ENCODE measurements at places on chromosomes 5 and 9. TPM values are rescaled to one million over a fixed set of nuclear protein-coding genes. Genes with fewer than 3 reads are reported as not detected.

The TTC1 gene
- 72.5 TPM for total RNA-seq

The UBE2QL1 gene
- 0.15 TPM for total RNA-seq

The TAS2R1 gene
- not detected for total RNA-seq

The OBP2B gene
- total RNA-seq: not detected

The PCDHGB7 gene
- 0.07 TPM for total RNA-seq

The NUTM2G gene
- total RNA-seq: not detected

The CARTPT gene
- not detected for total RNA-seq

The CDX1 gene
- not detected for total RNA-seq

The LCN9 gene
- total RNA-seq: not detected

The SGCD gene
- 4.5 TPM for total RNA-seq

The FAM219A gene
- total RNA-seq: 19.1 TPM

The PCDHB15 gene
- 0.10 TPM for total RNA-seq

The KCNV2 gene
- total RNA-seq: not detected

The SLC4A9 gene
- not detected for total RNA-seq

The SPATA31E1 gene
- not detected for total RNA-seq

The NOXA1 gene
- 1.7 TPM for total RNA-seq

The SPACA9 gene
- 3.1 TPM for total RNA-seq

The CDKN2B gene
- total RNA-seq: not detected
